ENCODE measurements at places on chromosomes 1 and 21.
A peak's percentile ranks its signal among the peaks of the same experiment; 100 is the strongest.

DNA sequence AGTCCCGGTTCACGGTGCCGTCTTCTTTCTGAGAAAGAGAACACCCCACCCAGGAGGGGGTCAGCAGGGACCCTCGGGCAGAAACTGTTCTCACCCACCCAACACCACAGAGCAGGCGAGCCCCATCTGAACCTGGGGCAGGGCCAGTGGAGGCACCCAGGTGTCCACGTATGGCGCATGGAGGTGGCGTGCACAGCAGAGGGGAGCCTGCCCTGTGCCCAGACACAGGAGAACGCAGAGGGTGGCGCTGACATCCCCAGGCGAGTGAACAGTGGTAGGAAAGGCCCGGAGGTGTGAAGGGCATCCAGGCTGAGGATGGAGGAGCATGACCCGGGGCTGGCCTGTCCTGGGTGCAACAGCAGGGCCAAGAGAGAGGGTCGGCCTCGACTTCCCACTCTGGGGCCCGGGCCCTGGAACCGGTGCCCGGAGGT, 91.1 kb downstream of the STUM start:
- DNase-seq: no peak

DNA sequence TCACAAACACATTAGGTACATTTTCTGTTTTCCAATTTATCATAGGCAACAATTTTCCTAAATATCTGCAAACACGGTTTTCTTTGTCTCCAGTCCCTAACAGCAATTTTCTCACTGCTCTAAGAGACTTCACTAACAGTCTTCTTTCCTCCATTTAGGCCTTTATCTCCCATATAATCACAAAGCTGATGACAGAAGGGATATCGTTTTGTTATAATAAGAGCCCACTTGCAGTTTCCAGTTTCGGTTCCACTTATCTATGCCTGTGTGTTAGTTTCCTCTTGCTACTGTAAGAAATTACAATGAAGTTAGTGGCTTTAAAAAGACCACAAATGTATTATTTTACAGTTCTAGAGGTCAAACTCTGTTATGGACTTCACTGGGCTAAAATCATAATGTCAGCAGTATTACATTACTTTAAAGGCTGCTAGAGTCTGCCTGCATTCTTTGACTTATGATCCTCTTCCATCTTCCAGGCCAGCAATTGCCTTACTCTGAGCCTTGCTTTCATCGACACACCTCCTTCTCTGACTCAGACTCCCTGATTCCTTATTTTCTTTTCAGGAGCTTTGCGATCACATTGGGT, 549.3 kb downstream of the NCAM2 start:
- peak; percentile 98 for DNase-seq

GRCh38 chr1:2168535-2168934, 26.0 kb downstream of the FAAP20 start:
- no peak for DNase-seq

DNA sequence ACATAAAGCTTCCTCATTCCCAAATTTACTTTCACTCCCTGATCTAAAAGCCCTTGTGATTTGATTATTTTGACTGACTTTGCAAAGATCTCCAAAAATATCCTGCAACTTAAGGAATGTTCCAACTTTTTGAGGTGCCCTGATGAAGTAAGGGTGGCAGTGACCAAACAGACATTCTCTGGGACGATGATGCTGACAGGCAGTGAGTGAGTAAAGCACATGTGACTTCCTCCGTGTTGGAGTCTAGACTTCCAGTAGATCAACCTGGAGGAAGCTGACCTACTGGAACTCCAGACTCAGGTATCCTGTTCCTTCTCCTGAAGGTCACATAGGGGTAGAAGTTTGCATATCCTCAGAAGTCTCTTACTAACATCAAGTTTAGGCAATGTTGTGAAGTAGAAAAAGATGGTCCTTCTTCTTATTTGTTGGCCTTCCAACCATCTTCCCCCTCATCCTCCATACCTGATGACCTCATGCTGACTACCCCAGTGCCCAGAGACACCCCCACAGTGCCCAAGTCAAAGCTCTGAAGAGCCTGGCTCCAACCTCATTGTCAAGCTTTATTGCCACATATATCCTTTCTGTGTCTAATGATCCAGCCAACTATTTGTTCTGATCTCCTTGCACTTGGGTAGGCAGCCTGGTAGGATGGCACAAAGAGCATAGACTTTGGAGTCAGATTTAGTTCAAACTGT, 16.0 kb downstream of the TNFSF4 start:
- DNase-seq: no peak

DNA sequence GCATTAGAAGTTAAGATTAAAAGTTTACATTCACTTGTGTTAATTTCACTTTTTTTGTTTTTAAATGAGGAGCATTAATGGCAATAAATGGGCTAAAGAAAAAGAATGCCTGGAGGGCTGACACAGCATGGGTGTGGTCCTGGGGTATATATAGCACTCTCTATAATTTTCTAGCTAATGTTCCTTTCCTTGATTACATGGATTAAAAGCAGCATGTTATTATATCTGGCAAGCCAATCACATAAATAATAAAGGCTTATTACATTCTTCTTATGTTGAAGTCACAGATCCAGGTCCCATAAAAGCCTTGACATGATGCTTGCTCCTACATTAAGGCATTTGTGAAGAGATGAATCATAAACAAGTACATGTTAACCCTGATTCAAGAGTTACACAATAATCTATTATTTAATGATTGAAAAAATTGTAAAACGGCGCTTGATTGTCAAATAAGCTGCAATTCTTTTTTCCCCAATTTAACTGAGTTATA, 91.4 kb downstream of the LYPLAL1 start:
- DNase-seq: peak; percentile 76

DNA sequence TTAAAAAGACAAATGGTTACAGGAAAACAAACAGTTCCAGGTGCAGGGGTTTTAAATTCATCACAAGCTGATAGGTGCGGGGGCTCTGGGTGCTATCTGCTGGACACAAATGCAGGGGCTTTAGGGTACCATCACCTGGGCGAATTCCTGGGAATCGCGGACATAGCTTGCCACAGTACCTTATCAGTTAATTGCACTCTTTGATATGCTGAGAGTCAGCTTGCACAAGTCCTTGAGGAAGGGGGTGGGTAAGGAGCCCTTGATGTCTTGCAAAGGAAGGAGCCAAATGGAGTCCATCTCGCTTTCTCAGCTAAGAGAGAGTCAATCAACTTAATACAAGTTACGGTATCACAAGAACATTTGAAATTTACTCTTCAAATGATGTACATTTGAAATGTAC, 25.4 kb upstream of the TMEM54 start:
- DNase-seq: no peak

GRCh38 chr1:71428029-71428428, 347.2 kb upstream of the ZRANB2 start:
- DNase-seq: no peak

DNA sequence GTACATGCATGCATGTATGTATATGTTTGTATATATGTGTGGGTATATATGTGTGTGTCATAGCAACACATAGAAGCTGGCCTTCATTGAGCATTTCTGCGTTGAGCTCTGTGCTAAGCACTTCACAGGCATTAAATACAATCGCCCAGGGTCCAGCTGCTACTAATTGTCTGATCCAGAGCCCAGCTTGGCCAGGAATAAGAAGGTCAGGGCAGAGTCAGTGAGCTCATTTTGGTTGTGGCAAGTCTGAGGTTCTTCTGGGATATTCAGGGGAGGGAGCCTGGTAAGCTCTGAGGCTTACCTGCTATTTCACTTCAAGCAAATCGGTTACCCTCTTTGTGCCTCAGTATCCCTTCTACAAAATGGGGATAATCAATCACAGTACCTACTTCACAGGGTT, 59.6 kb downstream of the FOXO6 start:
- DNase-seq: no peak

- peak; percentile 6 for DNase-seq
These were observed 28.1 kb downstream of the RNF187 start for GRCh38 chr1:228515200-228515834.

GRCh38 chr1:66739401-66740157, 12.7 kb upstream of the DYNLT5 start:
- DNase-seq: no peak

DNA sequence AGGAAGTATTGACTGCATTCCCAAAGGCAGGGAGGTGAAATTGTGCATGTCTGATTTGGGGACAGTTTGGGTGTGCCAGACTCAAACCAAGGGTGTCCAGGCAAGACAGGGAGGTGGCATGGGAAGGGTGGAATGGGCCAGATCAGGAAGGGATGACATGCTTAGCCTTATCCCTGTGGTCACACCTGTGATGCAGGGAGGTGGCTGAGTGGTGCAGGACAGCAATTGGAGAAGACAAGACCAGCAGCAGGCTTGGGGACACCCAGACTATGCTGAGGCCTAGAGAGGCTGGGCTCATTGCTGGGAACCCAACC, 4.0 kb downstream of the FOXO6 start:
- DNase-seq: no peak

GRCh38 chr21:32732544-32732943, 4.7 kb upstream of the SYNJ1 start:
- DNase-seq: no peak

DNA sequence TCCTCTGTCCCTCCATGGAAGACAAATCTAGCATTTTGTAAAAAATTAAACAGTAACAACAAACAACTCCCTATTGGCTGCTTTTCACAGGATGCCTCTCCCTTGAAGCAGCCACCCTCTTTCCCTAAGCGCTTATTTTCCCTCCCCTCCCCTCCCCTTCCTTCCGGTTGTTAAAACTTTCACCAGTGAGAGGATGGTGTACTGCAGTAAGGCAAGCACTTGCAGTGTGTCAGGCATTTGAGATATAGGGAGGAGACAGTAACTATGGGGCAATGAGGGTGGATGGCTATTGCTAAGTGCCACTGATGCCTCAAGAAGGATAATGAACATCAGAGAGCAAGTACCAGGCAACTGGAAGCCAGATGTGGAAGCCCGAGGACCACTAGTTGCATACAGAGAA, 19.1 kb upstream of the KIAA1614 start:
- no peak for DNase-seq

- no peak for DNase-seq
These were observed 14.7 kb downstream of the ZMPSTE24 start for GRCh38 chr1:40272653-40273213.

GRCh38 chr1:215518594-215518993, 48.5 kb upstream of the KCTD3 start:
- no peak for DNase-seq

DNA sequence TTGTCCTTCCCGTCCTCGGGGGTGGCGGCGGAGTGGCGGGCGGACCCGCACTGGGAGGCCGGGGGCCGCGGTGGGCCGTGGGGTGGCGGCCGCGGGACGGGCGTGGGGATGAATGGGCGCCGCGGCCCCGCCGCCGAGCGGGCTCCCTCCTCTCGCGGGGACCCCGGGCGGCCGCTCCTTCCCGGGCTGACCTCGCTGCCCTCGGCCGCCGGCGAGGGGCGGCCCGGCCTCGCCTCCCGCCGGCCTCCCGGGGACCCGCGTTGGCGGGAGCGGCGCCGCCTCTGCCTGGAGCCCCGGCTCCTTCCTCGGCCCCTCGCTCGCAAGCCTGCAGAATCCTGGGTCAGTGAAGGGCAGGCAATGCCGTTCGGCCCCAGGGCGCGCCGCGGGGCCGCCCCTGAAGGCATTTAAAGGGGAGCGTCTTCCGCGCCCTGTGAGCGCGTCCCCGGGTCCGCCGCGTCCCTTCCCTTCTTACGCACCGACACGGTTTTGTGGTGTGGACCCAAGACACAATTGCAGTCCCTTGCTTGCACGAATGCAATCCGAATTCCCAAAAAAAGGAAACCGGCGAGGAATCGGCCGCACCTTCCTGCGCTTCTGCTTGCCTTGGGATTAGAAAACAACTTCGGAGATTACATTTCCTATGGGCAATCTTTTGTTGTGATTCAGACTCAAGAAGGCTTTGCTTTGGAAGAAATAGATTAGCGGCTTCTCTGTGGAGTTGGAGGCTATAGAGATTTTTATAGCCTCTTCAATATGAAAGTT, 776 bp downstream of the ITSN1 start:
- DNase-seq: no peak

GRCh38 chr1:203586496-203587081, 40.0 kb upstream of the ATP2B4 start:
- DNase-seq: no peak

- DNase-seq: no peak
These were observed 75.2 kb downstream of the ZNF644 start for GRCh38 chr1:90946630-90947029.

DNA sequence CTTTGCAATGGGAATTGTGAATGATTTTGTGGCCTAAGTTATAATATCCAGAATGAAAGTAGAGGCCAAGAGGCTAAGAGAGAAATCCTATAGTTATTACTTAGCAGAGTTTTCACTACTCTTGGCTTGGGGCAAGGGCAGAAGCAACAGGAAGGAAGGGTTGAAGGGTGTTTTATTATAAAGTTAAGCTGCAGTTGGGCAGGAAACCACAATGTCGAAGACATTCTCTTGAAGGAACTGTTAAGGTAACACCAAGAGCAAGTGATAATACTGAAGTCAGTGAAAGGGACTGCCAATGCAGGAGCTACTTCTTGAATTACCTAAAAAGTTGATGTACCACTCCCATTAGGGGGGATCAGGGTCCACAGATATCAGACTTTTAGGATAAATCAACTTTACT, 8.3 kb downstream of the XCL2 start:
- no peak for DNase-seq

DNA sequence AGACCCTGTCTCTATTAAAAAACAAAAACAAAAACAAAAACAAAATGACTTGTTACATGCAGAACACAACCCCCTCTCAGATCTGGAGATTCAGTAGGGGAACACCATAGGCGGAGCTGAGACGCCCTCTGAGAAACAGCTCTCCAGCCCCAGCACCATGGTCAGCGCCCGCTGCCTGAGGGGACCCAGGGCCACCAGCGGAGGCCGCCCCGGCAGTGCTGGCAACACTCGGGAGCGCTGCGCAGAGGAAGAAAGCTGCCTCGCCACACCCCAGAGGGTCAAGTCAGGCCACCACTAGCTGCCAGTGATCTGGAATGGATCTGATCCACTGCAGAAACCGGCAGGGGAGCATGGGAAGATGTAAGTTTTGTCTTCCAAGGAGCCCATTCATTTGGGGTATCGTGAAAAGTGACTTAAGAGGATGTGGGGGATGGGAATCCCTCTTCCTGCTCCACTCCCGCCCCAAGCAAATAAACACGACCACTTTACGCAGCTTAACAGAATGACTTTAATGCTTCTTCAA, 3.1 kb downstream of the ACTA1 start:
- no peak for DNase-seq

GRCh38 chr1:26252718-26253117, 18.7 kb downstream of the CEP85 start:
- no peak for DNase-seq

GRCh38 chr1:165899461-165899941, 72.1 kb downstream of the UCK2 start:
- no peak for DNase-seq

GRCh38 chr1:210731193-210731592, 402.5 kb downstream of the HHAT start:
- DNase-seq: no peak

- no peak for DNase-seq
These were observed 9.8 kb upstream of the PHTF1 start for GRCh38 chr1:113768916-113769600.
